ENCODE measurements at places on chromosomes 4 and X. TPM values are rescaled to one million over a fixed set of nuclear protein-coding genes. Genes with fewer than 3 reads are reported as not detected.

The AASDH gene
- total RNA-seq, result 14.1 TPM

The ARAF gene
- 11.4 TPM for total RNA-seq

The LPAR4 gene
- total RNA-seq, result 0.97 TPM

The MAGEA11 gene
- not detected for total RNA-seq

The PRRG1 gene
- total RNA-seq, result 6.2 TPM

The CYSLTR1 gene
- total RNA-seq, result not detected

The NLRP2B gene
- under 0.01 TPM for total RNA-seq

The FAM9B gene
- not detected for total RNA-seq

The ASB12 gene
- not detected for total RNA-seq

The MAGEC1 gene
- total RNA-seq, result not detected

The PCDH19 gene
- total RNA-seq, result 0.46 TPM

The NAP1L3 gene
- 2.3 TPM for total RNA-seq
